ENCODE measurements at places on chromosomes 16 and 17. TPM values are rescaled to one million over a fixed set of nuclear protein-coding genes. Genes with fewer than 3 reads are reported as not detected.

DNA sequence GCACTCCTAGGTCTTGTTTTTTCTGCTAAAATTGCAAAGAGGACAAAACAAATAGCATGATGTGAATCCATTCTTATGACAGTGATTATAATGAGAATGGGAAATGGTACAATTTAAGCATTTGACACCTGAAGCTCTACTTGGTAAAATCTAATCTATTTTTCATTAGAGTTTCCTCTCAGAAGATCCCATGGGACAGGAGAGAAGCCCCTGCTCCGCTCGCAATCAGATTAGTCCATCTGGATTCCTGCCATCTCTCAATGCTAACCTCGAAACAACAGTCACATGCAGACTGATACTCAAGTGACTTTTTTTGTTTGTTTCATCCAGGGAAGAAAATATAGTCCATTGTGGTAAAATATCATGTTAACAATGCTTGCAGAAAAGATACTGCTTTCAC, 107.4 kb upstream of the TOM1L1 start:
- H3K27me3 ChIP-seq = no peaks in the 10 kb centered on the region
- DNase-seq = no peak
- no peak overlapping the region for H3K4me3 ChIP-seq
- H3K36me3 ChIP-seq = no peaks in the 10 kb centered on the region

GRCh38 chr17:76419576-76420260, 33.2 kb downstream of the UBE2O start:
- no peak overlapping the region for H3K27ac ChIP-seq
- H3K36me3 ChIP-seq = peaks cover 15% of the 10 kb centered on the region
- H3K4me1 ChIP-seq = peaks cover 32% of the 10 kb centered on the region
- no peak for DNase-seq
- no peaks in the 10 kb centered on the region for H3K27me3 ChIP-seq

DNA sequence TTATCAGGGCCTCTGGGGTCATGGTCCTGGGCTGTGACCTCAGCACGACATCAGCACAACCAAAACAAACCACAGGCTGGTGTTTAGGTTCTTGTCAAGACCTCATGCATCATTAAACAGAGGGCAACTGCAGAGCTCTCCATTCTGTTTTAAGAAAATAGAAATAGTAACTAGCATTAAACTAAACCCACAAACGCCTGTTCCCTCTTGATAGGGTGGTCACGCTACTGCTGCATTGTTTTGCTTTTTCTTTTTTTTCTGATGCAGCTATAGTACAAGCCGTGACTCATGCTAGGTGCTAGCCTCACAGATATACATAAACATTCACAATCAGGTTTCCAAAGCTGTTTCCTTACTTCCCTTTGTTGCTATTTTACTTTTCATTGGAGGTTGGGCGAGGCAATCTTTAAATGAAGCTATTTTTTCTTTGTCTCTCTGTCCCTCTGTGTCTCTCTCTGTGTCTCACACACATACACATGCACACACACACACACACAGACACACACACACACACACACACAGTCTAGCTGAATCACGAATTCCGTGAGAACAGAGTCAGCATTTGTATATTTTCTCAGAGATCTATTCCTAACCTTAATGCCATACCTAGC, 310.3 kb downstream of the CDH13 start:
- no peaks in the 10 kb centered on the region for H3K36me3 ChIP-seq
- peak; percentile 22 for DNase-seq
- no peaks in the 10 kb centered on the region for H3K27me3 ChIP-seq
- H3K27ac ChIP-seq = no peak overlapping the region
- H3K4me3 ChIP-seq = no peak overlapping the region
- H3K4me1 ChIP-seq = peaks cover 8% of the 10 kb centered on the region

DNA sequence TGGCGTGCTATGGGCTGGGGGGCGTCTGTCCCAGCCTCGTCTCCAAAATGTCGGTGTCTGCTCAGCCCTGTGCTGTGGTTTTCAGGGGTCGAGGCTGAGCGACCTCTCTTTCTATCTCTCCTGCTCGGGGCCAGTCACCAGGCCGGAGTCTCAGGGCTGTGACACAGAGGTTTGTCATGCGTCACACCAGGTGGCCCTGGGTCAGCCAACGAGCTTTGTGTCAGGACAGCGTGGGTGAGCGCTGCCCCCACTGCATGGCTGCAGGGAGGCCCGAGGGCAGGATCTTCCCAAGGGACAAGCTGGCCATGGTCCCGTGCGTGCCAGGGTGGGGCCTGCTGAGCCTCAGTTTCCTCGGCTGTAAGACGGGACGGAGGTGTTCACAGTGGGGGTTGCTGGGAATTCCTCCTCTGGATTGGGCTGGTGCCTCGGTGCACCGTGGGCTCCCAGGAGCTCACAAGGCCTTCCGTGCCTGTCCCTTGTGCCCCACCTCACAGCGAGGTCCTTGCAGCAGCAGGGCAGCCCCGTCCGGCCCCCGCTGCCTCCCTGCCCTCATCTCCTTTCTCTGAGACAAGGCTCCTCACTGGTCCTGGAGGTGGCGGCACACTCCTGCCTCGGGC, 50.5 kb downstream of the CBFA2T3 start:
- no peak overlapping the region for H3K4me3 ChIP-seq
- H3K36me3 ChIP-seq = no peaks in the 10 kb centered on the region

- peak; percentile 73 for DNase-seq
- H3K4me3 ChIP-seq = no peak overlapping the region
- no peaks in the 10 kb centered on the region for H3K27me3 ChIP-seq
- H3K36me3 ChIP-seq = peaks cover 40% of the 10 kb centered on the region
These were observed 6.7 kb downstream of the SHMT1 start for GRCh38 chr17:18356624-18357023.

DNA sequence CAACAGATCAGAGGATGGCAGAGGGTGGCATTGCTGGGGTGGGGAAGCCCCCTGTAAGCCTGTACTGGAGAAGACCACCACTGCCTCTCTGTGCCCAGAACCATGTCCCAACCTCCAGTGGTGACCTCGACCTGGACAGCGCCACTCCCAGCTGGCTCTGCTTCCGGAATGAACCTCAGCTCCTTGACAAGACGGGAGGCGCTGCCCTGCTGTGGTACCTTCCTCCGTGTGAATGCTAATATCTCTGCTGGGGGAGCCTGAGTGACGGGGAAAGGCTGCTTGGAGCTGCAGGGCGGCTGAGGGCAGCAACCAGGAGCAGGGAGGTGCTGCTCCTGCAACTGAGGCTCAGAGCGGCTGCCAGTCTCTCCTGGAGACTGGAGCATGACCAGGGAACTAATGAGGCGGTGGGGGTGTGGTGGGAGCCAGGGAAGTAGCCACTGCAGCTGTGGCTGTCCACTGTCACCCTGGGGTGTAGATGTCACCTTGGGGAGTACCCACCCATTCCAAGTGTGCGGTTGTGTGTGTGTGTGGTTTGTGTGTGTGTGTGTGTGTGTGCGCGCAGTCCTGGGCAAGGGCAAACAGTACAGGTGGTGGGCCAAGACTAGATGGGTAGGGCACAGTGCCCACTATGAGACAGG, 6.2 kb downstream of the PRCD start:
- no peak overlapping the region for H3K4me3 ChIP-seq
- H3K27me3 ChIP-seq = no peaks in the 10 kb centered on the region
- DNase-seq = no peak
- H3K36me3 ChIP-seq = no peaks in the 10 kb centered on the region
- peaks cover 64% of the 10 kb centered on the region for H3K4me1 ChIP-seq

GRCh38 chr16:10660950-10661635, 33.6 kb downstream of the TEKT5 start:
- DNase-seq = no peak
- H3K4me1 ChIP-seq = peaks cover 11% of the 10 kb centered on the region
- no peak overlapping the region for H3K4me3 ChIP-seq
- no peak overlapping the region for H3K27ac ChIP-seq
- no peaks in the 10 kb centered on the region for H3K27me3 ChIP-seq

- H3K4me1 ChIP-seq = no peaks in the 10 kb centered on the region
- no peak overlapping the region for H3K4me3 ChIP-seq
- no peak overlapping the region for H3K27ac ChIP-seq
- no peaks in the 10 kb centered on the region for H3K36me3 ChIP-seq
- DNase-seq = no peak
These were observed 25.8 kb upstream of the GINS3 start for GRCh38 chr16:58366247-58367031.

DNA sequence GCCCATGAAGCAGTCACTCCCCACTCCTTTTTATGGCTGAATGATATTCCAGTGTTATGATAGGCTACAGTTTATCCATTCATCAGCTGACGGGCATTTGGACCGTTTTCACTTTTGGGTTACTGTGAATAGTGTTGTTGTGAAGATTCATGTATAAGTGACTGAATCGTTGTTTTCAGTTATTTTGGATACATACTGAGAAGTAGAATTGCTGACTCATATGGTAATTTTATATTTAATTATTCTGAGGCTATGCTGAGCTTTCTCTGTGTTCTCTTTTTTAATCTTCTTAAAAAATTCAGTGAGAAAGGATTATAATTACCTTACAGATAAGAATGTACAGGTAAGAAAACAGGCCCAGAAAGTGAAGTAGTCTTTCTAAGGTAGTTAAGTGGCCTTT, 117.9 kb upstream of the MPHOSPH6 start:
- peaks cover 4% of the 10 kb centered on the region for H3K27me3 ChIP-seq
- no peak for DNase-seq
- H3K27ac ChIP-seq = no peak overlapping the region
- no peaks in the 10 kb centered on the region for H3K36me3 ChIP-seq

GRCh38 chr16:718389-718788, 2.6 kb upstream of the ANTKMT start:
- H3K27ac ChIP-seq = no peak overlapping the region
- no peak for DNase-seq
- no peaks in the 10 kb centered on the region for H3K36me3 ChIP-seq
- H3K27me3 ChIP-seq = peaks cover 16% of the 10 kb centered on the region

- DNase-seq = peak; percentile 87
- peak overlapping the region; percentile 85 for H3K27ac ChIP-seq
- H3K4me1 ChIP-seq = peaks cover 51% of the 10 kb centered on the region
- no peak overlapping the region for H3K4me3 ChIP-seq
- H3K27me3 ChIP-seq = no peaks in the 10 kb centered on the region
- peaks cover 23% of the 10 kb centered on the region for H3K36me3 ChIP-seq
These were observed 11.0 kb downstream of the GPRC5C start for GRCh38 chr17:74442670-74443515.

DNA sequence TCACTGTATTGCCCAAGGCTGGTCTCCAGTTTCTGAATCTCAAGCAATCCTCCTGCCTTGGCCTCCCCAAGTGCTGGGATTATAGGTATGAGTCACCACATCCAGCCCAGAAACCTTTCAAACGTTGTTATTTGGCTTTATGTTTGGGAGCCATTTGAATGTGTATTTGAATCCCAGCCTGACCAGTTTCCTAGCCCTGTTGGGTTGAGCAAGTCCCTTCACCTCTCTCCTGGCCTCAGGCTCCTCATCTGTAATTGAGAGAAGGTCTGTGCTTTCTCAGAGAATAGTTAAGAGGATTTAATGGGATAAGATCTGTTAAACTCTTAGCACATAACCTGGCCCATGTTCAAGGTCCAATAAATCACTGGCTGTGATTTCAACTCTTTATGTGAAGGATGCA, 385.8 kb upstream of the RBFOX1 start:
- H3K27ac ChIP-seq = no peak overlapping the region
- no peak for DNase-seq
- H3K4me1 ChIP-seq = no peaks in the 10 kb centered on the region
- no peaks in the 10 kb centered on the region for H3K27me3 ChIP-seq
- H3K36me3 ChIP-seq = no peaks in the 10 kb centered on the region
- H3K4me3 ChIP-seq = no peak overlapping the region

DNA sequence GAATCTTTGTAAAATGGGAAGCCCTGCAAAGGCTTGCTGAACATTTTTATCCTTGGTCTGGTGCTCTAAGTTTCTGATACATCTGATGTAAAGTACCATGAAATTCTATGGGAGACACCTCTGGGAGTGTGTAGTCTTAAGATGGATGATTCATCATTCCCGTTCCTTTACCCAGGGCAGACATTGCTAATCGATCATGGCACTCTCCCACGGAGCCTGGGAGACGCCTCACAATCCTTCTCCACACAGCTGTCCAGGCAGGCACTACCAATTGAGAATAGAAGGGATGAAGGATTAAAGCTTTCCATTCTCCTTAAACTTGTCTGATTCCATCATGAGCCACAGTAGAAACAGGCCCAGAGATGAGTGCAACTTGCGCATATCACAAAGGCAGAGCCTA, 144.8 kb downstream of the GSG1L start:
- H3K4me1 ChIP-seq = no peaks in the 10 kb centered on the region
- no peak overlapping the region for H3K27ac ChIP-seq
- no peaks in the 10 kb centered on the region for H3K36me3 ChIP-seq
- no peak overlapping the region for H3K4me3 ChIP-seq

- no peak overlapping the region for H3K4me3 ChIP-seq
- H3K27ac ChIP-seq = no peak overlapping the region
- no peaks in the 10 kb centered on the region for H3K36me3 ChIP-seq
- no peak for DNase-seq
- peaks cover 4% of the 10 kb centered on the region for H3K4me1 ChIP-seq
These were observed 2.3 kb downstream of the SHISA9 start for GRCh38 chr16:12903407-12904328.

- DNase-seq = no peak
- no peaks in the 10 kb centered on the region for H3K36me3 ChIP-seq
- no peak overlapping the region for H3K27ac ChIP-seq
- no peak overlapping the region for H3K4me3 ChIP-seq
- H3K4me1 ChIP-seq = peaks cover 16% of the 10 kb centered on the region
These were observed 588 bp downstream of the C16orf92 start for GRCh38 chr16:30023586-30023985.

DNA sequence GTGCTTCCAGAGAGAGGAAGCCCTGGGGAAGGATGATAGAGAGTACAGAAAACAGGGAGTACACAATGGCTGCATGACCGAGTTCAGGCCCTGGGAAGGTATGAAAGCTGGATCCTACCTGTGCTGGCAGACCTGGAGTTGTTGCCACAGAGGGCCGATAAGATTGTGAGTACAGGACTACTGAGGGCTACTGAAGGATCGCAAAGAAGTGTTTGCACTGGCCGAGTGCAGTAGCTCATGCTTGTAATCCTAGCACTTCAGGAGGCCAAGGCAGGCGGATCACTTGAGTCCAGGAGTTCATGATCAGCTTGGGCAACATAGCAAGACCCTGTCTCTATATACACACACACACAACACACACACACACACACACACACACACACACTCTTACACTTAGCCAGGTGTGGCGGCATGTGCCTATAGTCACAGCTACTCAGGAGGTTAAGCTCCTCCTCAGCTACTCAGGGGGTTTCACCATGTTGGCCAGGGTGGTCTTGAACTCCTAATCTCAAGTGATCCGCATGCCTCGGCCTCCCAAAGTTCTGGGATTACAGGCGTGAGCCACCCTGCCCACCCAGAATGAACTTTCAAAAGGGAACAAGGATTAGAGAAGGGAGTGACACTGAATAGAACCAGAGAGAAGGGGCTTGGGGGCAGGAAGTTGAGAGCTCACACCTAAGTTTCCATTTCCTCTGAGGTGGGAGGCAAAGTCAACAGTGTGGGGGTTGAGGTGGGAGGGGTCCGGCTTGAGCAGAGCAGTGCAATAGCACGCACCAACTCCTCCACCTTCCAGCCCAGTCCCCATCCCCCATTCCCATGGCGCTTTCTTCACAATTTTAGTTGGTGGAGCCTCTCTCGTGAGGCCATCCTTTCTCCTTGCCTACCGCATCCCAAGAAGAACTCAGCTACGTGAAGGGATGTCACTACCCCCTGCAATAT, 7.5 kb downstream of the SCIMP start:
- peaks cover 26% of the 10 kb centered on the region for H3K36me3 ChIP-seq
- no peaks in the 10 kb centered on the region for H3K4me1 ChIP-seq

IGF2BP1 gene
- 9.4 TPM for total RNA-seq

CA7 gene
- not detected for total RNA-seq

JUP gene
- 18.6 TPM for total RNA-seq

FN3KRP gene
- total RNA-seq = 17.6 TPM

SMIM5 gene
- 10.8 TPM for total RNA-seq

FA2H gene
- total RNA-seq = 0.09 TPM

ABCC12 gene
- 0.22 TPM for total RNA-seq

ERN2 gene
- total RNA-seq = 0.04 TPM
